ENCODE measurements at places on chromosomes 7 and 10.

GRCh38 chr7:92421676-92422435 lies 25.4 kb upstream of the GATAD1 start:
- DNase-seq = peak; percentile 70

GRCh38 chr7:114670676-114671075 lies 251.2 kb upstream of the MDFIC start:
- DNase-seq = no peak

GRCh38 chr10:775245-776075 lies 86.0 kb upstream of the DIP2C start:
- DNase-seq = no peak

GRCh38 chr10:127984945-127985344 lies 78.0 kb downstream of the PTPRE start:
- DNase-seq = no peak

Data from hematopoietic multipotent progenitor cell treated with erythropoietin and hydrocortisone succinate and interleukin-3 and kit ligand, for 4 days (in vitro differentiated cells).